ENCODE measurements at places on chromosomes 3 and 15.

- DNase-seq: no peak
Observed at GRCh38 chr3:76866729-76867408, 173.0 kb upstream of the ROBO2 start.

DNA sequence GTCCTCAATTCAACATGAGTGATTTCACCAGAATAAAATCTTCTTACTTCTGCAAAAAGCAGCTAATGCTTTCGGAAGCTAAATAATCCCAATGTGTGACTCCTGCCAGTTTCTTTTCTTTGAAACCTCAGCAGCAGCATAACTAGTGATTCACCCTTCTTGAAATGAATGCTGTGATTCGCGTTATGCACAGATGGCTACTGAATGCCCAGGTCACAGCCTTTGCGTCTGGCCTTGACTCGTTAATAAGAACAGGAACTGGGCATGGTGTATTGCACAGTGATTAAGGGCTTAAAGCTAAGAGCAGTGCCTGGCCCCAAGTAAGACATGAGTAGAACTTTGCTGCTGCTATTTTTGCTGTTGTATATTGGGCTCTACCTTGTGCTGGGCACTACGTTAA lies 19.0 kb downstream of the CGNL1 start:
- DNase-seq: no peak

GRCh38 chr3:101814835-101815234 lies 34.5 kb upstream of the NFKBIZ start:
- DNase-seq: no peak

- DNase-seq: no peak
Observed at GRCh38 chr3:121529308-121529707, 16.5 kb downstream of the POLQ start.

- DNase-seq: no peak
Observed at GRCh38 chr3:113247675-113248458, 36.5 kb downstream of the BOC start.

DNA sequence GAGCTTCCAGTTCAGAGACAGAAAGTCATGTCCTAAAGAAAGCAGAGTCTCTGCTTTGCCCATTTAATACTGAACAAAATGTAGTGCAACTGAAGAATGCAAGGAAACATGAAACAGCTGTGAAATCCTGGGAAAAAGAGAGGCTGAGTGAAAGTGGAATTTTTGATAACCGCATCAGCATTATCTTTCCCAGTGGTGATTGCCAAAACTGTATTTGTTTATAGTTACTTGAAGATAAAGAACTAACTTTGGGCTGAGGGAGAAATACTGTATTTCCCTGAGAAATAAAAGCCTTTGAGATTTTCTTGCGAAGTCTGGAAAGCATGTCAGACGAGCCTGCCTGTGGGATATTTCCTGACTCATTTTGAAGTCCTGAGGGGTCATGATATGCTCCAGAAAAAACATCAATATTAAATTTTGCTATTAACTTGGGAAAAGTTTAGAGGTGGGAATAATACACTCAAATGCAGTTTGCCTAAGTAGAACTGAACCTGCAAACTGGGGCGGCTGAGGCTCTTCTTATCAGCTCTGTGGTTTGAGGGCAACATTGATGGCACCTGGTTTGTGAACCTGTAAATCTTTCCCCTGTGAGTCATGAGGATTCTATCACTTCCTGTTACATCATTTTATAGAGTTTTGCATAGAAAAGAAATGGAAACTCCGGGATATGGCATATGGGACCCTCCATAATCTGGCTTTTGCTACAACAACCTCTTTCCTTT lies 855.3 kb downstream of the MCTP2 start:
- DNase-seq: no peak

GRCh38 chr3:41819236-41819635 lies 142.7 kb downstream of the ULK4 start:
- DNase-seq: no peak

GRCh38 chr3:13032206-13032605 lies 41.0 kb downstream of the IQSEC1 start:
- DNase-seq: no peak

DNA sequence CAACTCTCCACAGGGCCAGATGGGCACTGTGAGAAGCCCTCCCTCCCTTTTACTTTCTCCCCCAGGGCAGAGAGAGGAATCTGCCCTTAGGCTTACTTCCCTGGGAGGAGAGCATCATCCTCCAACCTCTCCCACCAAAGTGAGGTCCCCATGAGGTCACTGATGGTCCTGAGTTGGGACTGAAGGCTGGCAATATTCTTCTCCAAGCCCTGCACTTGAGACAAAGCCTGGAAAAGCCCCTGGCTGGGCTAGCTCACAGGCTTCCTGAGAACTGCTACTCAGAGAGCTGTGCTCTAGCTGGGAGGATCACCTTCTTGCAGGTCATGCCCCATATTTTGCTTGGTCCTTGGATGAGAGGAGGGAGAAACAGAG lies 110.0 kb upstream of the MEF2A start:
- DNase-seq: no peak

DNA sequence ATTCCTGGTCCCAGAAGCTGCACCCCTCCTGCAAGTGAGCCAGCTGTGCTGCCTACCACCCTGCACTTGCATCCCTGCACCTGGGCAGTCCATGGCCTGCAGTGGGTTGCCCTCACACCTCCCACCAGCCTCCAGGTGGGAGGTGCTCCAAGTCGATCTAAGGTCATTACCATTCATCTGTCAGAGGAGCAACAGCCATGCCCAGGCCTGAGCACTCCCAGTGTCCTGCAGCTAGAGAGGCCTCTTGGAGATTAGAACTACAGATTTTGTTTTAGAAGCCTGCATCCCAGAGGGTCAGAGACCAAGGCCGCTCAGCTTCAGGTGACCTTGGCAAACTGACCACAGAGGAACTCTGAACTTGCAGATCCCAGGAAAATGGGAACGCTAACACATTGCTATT lies 9.0 kb upstream of the ZXDC start:
- DNase-seq: no peak

DNA sequence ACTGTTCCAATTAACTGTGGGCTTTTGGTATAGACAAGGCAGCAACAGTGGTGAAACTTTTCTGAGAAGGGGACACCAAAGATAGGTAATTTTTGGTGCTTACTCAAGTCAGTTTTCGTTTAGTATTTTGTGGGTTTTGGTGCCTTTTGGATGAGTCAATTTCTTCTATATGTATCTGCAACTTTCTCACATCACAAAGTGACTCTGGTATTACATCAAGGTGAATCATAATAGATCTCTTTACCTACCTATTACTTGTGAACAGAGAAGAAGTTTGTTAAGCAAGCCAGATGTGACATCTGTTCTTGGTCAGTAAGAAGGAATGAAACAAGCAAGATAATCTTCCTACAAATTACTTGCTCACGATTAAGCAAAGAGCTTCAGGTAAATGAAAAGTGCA lies 732.4 kb upstream of the DPPA4 start:
- DNase-seq: no peak

DNA sequence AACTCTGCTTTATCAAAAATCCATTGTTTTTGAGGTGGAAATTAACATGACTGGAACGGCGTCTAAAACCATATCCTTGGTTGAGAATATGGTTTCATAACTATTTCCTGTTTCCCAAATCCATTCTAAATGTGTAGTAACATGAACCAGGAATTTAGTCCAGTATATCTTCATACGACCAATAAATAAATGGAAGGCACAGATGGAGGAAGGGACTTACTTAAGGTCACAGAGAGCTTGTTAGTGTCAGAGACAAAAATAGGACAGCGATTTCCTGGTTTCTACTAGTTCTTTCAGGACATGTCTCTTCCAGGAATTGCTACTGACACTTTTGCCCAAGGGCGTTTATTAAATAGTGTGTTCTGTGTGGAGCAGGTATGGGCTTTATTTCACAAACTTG lies 41.2 kb downstream of the HES1 start:
- no peak for DNase-seq
